ENCODE measurements at places on chromosomes 7 and 10.
A peak's percentile ranks its signal among the peaks of the same experiment; 100 is the strongest.

GRCh38 chr7:20307119-20307518 lies 23.6 kb upstream of the ITGB8 start:
- H3K36me3 ChIP-seq: no peaks in the 10 kb centered on the region
- H3K27ac ChIP-seq: 0 out of 2 replicates have a peak overlapping the region, but pooled peaks have one; percentile 2
- no peaks in the 10 kb centered on the region for H3K27me3 ChIP-seq
- peaks cover 21% of the 10 kb centered on the region for H3K4me1 ChIP-seq

DNA sequence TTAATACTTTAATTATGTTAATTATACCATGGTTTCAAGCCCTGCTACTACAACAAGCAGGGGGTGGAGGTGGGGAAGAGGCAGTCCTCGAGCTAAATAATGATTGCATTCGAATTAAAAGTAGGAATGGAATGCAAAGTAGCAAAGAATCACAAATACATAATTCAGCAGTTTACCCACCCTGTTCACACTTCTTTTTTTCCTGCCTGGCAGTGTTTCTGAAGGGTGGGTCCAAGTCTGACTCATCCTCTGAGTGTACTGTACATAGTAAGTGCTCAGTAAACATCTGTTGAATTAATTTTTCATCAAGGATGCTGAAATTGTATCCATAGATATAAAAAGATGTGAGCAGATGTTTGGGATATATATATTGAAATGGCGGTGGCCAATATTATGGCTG lies 778.8 kb downstream of the LRMDA start:
- no peaks in the 10 kb centered on the region for H3K4me1 ChIP-seq
- no peak overlapping the region for H3K4me3 ChIP-seq
- no peaks in the 10 kb centered on the region for H3K27me3 ChIP-seq
- H3K36me3 ChIP-seq: no peaks in the 10 kb centered on the region

- H3K4me1 ChIP-seq: 0 out of 2 replicates have a peak, but pooled peaks cover 6% of the 10 kb centered on the region
- DNase-seq: no peak
- no peak overlapping the region for H3K27ac ChIP-seq
These were observed 1.4 kb downstream of the ERLIN1 start for GRCh38 chr10:100184426-100184825.

GRCh38 chr10:31112961-31113360 lies 81.3 kb upstream of the ZNF438 start:
- H3K4me3 ChIP-seq: no peak overlapping the region
- H3K4me1 ChIP-seq: no peaks in the 10 kb centered on the region
- H3K27ac ChIP-seq: no peak overlapping the region
- DNase-seq: no peak
- no peaks in the 10 kb centered on the region for H3K36me3 ChIP-seq

Data from GM23338 (cell line).